ENCODE measurements at places on chromosomes 11 and 22. TPM values are rescaled to one million over a fixed set of nuclear protein-coding genes. Genes with fewer than 3 reads are reported as not detected.

DNA sequence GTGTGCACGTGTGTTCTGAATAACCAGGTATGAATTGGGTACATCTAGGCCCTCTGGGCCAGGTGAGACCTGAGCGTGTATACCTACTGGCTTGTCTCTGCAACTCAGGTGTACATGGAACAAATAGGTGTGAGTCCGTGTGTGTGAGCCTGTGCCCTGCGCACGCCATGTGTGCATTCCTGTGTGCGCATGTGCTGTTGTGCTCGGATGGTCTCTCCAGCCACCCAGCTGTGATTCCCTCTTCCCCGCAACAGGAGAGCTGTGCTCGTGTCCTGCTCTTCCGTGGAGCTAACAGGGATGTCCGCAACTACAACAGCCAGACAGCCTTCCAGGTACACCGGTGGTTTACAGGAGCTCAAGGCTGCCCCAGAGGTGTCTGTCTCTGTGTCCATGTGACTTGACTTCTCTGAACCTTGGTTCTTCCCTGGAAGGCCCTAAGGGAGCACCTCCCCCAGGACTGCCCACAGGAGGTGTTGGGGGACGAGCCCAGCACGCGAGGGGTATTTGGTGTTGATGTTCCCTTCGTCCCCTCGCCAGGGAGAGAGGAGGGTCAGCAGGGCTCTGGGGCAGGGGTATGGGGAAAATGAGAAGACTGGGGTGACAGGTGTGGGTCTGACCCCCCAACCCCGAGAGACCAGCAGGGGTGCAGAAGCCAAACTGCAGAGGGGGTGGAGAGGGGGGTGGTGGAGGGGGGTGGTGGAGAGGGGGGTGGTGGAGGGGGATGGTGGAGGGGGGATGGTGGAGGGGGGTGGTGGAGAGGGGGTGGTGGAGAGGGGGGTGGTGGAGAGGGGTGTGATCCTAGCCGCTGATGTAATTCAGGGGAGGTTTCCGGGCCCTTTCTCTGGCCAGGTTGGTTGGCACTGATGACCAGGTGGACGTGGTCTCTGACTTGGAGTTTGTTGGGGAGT lies 10.7 kb downstream of the SHANK3 start:
- no peak for DNase-seq

DNA sequence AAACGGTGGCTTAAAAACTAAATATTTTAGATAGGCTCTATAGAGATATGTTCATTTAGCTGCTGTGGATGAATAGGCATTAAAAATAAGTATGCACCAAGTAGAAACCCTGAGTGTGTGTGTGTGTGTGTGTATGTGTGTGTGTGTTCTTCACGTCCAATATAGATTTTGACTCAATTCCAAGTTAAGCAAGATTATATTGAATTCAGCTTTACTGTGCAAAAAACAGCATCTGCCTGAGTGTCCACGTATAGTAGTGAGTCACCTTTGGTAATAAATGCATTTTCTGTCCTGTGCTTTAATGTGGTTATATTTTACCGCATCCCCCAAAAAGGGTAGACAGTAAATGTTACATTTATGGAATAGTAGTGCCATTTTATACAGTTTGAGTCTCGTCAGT lies 71.2 kb downstream of the PDHX start:
- DNase-seq: no peak

- DNase-seq: no peak
Measured at GRCh38 chr11:1077417-1078119, 2.9 kb downstream of the MUC2 start.

DNA sequence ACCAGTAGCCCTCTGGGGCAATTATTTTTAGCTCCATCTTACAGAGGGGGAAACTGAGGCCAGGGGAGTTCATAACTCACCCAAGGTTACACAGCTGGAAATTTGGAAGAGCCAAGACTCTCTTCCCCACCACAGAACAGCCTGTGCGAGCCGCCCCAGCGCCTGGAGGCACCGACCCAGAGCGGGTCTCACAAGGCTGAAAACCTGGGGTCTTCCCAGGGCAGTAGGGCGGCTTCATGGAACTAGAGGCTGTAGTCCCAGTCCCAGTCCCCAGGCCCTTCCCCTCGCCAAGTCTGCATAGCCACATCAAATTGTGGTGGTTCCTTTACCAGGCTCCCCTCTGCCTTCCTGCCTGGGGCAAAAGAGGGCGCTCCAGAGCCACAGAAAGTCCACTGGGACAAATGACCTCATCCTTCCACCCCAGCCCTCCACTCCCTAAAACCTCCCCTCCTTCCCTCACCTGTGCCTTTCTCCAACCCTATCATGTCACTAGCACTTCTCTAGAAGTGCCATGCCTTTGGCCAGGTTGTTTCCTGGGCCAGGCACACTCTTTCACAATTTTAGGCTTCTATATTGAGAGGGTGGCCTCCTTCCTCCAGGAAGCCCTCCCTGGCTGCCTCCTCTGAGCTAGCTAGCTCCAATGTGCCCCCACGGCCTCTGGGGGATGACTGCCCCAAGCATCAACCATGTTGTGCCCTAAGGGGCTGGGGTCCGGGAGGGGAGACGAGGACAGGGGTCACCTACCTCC lies 15.2 kb upstream of the CDC42EP1 start:
- peak; percentile 68 for DNase-seq

- DNase-seq: no peak
Measured at GRCh38 chr11:69299023-69299461, 5.1 kb downstream of the MYEOV start.

DNA sequence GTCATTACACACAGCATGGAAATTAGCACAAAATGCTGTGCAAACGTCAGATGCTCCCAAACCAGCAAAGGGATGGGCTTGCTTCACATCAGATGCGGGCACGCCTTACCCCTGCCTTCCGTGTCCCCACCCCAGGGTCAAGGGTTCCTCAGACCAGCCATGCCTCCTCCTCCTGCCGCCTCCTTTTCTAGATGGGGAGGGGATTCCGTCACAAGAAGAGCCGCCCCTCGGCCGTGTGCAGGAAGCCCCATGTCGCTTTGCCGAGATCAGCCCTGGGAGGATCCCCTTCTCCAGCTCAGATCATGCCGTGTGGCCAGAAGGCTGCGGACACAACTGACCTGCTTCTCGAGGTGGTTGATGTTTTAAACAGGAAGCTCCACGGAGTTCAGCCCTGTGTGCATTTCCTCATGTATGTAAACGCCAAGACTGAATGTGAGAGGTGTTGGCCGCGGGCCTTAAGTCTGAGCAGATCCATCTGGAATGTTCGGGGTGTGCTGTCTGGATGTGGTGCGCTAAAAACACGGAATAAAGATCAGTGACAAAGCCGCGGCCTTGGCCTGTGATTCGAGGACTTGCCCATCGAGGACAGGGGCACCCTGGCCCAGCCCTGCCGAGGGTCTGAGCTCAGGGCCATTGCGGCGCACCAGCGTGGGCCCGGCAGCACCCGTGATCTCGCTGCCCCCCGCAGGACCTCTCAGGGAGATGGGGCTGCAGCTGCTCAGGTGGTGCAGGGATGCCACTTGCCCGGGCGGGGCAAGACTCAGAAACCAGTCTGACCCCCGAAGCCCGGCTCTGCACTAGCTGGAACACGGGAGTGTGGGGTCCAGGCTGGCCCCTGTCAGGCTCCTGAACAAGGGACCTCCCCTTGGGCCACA lies 412.9 kb downstream of the TBC1D22A start:
- DNase-seq: no peak

Gene SERPING1
- total RNA-seq: 1,674 TPM

- DNase-seq: peak; percentile 75
Measured at GRCh38 chr22:46122511-46122971, 27.8 kb upstream of the PPARA start.
